ENCODE measurements at places on chromosomes 13 and 19. TPM values are rescaled to one million over a fixed set of nuclear protein-coding genes. Genes with fewer than 3 reads are reported as not detected.

The DYRK1B gene
- total RNA-seq, result 16.3 TPM

The RAB4B gene
- total RNA-seq, result 11.2 TPM

The TMIGD2 gene
- total RNA-seq, result not detected

The CD37 gene
- not detected for total RNA-seq

The ZNF580 gene
- 7.1 TPM for total RNA-seq

The SLC17A7 gene
- 0.17 TPM for total RNA-seq

The UNC13A gene
- total RNA-seq, result 6.5 TPM

The VAV1 gene
- 0.03 TPM for total RNA-seq

The SULT2A1 gene
- not detected for total RNA-seq

The PPM1N gene
- 1.0 TPM for total RNA-seq

The ZNF470 gene
- 8.5 TPM for total RNA-seq

The APC2 gene
- total RNA-seq, result 0.20 TPM

The LSM7 gene
- 46.2 TPM for total RNA-seq

The THSD8 gene
- total RNA-seq, result 0.13 TPM

The ATP7B gene
- 3.5 TPM for total RNA-seq

The NCCRP1 gene
- not detected for total RNA-seq

The HIPK4 gene
- 0.17 TPM for total RNA-seq

The PPAN gene
- 50.3 TPM for total RNA-seq

Measured in smooth muscle cell of the pulmonary artery (primary cell).